ENCODE measurements at places on chromosomes 6 and 20. TPM values are rescaled to one million over a fixed set of nuclear protein-coding genes. Genes with fewer than 3 reads are reported as not detected.
A peak's percentile ranks its signal among the peaks of the same experiment; 100 is the strongest.

Gene ATG5
- 42.4 TPM for total RNA-seq

Gene EFCAB8
- total RNA-seq, result 0.49 TPM

Gene ABHD16B
- total RNA-seq, result not detected

Gene SLC17A1
- total RNA-seq, result not detected

Gene IL17F
- total RNA-seq, result not detected

Gene PCMTD2
- 67.3 TPM for total RNA-seq

Gene CST7
- total RNA-seq, result 0.71 TPM

Gene CCM2L
- 4.6 TPM for total RNA-seq

- H3K4me3 ChIP-seq, result no peak overlapping the region
- no peak for DNase-seq
- no peak overlapping the region for H3K27ac ChIP-seq
These were observed 340.1 kb downstream of the PHF3 start for GRCh38 chr6:63975699-63976098.

DNA sequence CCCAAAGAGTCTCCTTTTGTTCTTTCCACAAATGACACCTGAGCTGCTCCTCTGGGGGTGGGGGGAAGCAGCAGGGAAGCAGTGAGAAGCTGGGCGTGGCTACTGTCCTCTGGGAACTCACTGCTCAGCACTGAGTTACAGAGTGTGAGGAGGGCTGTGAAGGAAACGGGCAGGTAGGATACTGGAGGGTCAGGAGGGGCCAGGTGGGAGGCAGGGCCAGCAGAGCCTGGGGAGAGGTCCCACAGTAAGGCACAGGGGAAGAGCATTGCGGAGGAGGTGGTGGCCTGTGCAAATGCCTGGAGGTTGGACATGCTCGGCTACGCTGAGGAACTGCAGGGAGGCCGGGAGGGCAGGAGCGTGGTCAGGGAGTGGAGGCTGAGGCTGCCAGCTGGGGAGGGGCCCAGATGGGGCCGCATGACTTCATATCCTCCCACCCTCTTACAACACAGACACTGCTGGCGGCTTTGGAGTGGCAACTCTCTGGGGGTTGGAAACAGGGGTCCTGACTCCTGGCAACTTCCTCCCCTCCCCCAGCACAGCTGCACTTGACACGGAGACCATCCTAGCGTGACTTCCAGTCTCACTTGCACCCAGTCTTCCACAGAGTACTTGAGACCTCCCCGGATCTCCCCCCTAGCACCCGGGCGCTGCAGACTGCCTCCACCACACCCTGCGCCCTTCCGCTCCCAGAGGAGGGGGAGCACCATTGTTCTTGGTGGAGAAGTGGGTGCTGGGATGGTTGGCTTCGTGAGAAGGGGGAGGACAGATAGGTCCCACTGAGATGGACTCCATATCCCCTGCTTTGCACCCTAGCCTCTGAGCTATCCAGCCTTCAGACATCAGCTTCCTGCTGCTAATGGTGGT is 34.2 kb downstream of the RBM38 start:
- no peak overlapping the region for H3K4me3 ChIP-seq
- no peaks in the 10 kb centered on the region for H3K36me3 ChIP-seq
- no peak overlapping the region for H3K27ac ChIP-seq
- H3K4me1 ChIP-seq, result no peaks in the 10 kb centered on the region
- no peak for DNase-seq

DNA sequence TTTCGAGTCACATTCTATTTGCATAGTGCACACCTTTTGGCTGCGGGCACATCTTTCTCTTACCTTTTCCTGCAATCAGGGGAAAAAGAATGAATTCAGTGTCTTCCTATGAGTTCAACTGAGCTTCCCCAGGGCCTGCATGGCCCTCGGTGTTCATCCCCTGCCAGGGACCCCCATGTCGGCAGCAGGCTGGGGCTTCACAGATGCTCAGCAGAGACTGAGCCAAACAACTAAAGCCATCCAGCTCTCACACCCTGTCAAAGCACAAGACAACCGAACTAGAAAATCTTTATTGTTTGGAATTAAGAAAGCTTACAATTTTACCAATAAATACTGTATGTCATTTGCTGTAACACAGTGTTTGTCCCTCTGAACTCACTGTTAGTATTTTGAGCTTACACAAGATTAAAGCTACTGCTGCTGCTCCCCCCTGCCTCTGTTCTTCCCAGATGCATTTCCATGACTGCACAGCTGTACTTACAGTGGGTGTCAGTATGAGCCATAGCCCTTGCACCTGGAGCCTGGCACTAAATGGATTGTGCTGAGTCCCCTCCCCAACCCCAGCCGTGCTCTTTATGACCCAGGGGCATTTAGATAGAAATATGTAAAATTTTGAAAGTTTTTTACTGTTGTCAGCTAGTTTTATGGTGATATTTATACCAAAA is 205.8 kb downstream of the TMEM242 start:
- H3K4me1 ChIP-seq, result no peaks in the 10 kb centered on the region
- H3K27me3 ChIP-seq, result no peaks in the 10 kb centered on the region
- no peak overlapping the region for H3K27ac ChIP-seq
- H3K4me3 ChIP-seq, result no peak overlapping the region

- H3K27ac ChIP-seq, result no peak overlapping the region
- no peaks in the 10 kb centered on the region for H3K36me3 ChIP-seq
- H3K4me3 ChIP-seq, result no peak overlapping the region
These were observed 34.6 kb upstream of the ENTPD6 start for GRCh38 chr20:25160897-25161296.

- H3K4me3 ChIP-seq, result peak overlapping the region; percentile 78
- peak; percentile 71 for DNase-seq
- no peaks in the 10 kb centered on the region for H3K27me3 ChIP-seq
- peaks cover 54% of the 10 kb centered on the region for H3K4me1 ChIP-seq
- H3K27ac ChIP-seq, result peak overlapping the region; percentile 95
These were observed 1.0 kb downstream of the NCOA6 start for GRCh38 chr20:34824452-34824805.

GRCh38 chr6:155264693-155265320 is 994 bp downstream of the CLDN20 start:
- H3K36me3 ChIP-seq, result no peaks in the 10 kb centered on the region
- no peaks in the 10 kb centered on the region for H3K27me3 ChIP-seq
- H3K4me3 ChIP-seq, result no peak overlapping the region
- DNase-seq, result no peak
- peak overlapping the region; percentile 17 for H3K27ac ChIP-seq

- H3K27ac ChIP-seq, result no peak overlapping the region
- no peaks in the 10 kb centered on the region for H3K4me1 ChIP-seq
- H3K4me3 ChIP-seq, result no peak overlapping the region
- H3K36me3 ChIP-seq, result no peaks in the 10 kb centered on the region
These were observed 53.4 kb upstream of the GCM1 start for GRCh38 chr6:53202052-53202451.

DNA sequence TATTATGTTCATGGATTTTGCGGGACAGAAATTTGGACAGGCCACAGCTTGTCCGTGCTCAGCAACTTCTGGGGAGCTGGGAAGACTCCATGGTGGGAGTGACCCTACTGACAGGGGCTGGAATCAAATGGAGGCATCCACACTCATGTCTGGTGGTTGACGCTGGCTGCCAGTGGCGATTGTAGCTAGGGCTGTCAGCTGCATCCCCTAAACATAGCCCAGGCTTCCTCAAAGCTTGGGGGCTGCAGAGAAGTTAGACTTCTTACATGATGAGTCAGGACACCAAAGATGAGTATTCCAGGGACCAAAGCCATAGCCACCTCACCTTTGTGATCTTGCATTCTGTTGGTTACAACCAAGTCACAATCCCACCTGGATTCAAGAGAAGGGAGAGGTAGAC is 18.4 kb upstream of the FAM50B start:
- peaks cover 11% of the 10 kb centered on the region for H3K4me1 ChIP-seq
- H3K27me3 ChIP-seq, result no peaks in the 10 kb centered on the region
- DNase-seq, result no peak
- no peak overlapping the region for H3K27ac ChIP-seq

DNA sequence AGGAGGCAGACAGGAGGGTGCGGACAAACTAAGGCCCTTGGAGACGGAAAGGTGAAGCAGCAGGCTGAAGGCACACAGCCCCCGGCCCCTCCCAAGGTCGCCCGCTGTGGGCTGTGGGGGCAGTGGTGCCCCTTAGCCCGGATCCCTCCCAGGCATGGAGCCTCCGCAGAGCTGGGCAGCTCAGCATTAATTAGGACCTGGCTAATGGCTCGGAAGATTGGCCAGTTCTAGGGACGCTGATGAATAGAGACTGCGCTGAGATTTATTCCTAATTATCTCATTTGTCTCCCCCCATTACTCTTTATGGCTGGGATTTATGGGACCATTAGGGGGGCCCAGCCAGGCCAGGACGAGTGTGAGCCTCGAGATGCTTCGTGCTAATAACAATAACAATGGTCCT is 20.4 kb downstream of the MDFI start:
- H3K36me3 ChIP-seq, result no peaks in the 10 kb centered on the region
- no peak overlapping the region for H3K4me3 ChIP-seq
- DNase-seq, result no peak
- no peaks in the 10 kb centered on the region for H3K4me1 ChIP-seq
- H3K27me3 ChIP-seq, result no peaks in the 10 kb centered on the region

GRCh38 chr6:81758221-81758620 is 5.7 kb upstream of the TENT5A start:
- H3K27me3 ChIP-seq, result no peaks in the 10 kb centered on the region
- DNase-seq, result no peak
- no peak overlapping the region for H3K27ac ChIP-seq
- no peak overlapping the region for H3K4me3 ChIP-seq
- no peaks in the 10 kb centered on the region for H3K36me3 ChIP-seq

DNA sequence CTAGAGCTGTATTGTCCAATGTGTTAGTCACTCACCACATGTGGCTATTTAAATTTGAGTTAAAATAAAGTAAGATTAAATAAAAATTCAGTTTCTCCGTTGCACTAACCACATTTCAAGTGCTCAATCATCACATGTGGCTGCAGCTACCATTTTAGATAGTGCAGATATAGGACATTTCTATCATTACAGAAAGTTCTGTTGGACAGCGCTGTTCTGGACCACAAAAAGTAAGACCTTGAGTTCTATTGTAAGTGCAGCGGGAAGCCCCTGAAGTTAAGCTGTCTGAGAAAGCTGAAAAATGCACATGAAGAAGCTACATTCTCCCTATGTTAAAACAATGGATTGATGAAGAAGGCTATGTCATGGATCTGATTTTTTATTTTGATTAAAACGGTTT is 1.1 kb downstream of the ORC3 start:
- H3K27me3 ChIP-seq, result no peaks in the 10 kb centered on the region
- DNase-seq, result no peak
- H3K4me3 ChIP-seq, result peak overlapping the region; percentile 81
- peaks cover 26% of the 10 kb centered on the region for H3K36me3 ChIP-seq
- H3K4me1 ChIP-seq, result peaks cover 29% of the 10 kb centered on the region

DNA sequence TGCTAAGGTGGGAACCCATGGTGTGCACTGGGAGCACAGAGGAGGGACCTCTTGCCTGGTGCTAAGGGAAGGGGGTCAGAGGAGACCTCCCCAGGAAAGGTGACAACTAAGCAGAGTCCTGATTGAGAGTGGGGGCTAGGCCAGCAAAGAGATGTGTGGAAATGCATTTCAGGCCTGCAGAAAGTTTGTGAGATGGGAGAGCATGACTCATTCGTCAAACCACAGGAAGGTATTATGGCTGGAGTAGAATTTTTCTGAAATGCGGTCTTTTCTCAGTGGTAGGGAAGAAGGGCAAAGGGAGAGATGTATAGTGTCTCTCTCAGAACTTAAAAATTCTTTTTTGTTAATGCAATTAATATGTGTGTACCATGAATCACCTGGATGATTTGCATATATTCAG is 23.6 kb upstream of the EDN1 start:
- no peak overlapping the region for H3K27ac ChIP-seq
- no peaks in the 10 kb centered on the region for H3K27me3 ChIP-seq
- DNase-seq, result no peak
- no peaks in the 10 kb centered on the region for H3K36me3 ChIP-seq
- no peaks in the 10 kb centered on the region for H3K4me1 ChIP-seq
- H3K4me3 ChIP-seq, result no peak overlapping the region

- H3K27me3 ChIP-seq, result no peaks in the 10 kb centered on the region
- peaks cover 9% of the 10 kb centered on the region for H3K4me1 ChIP-seq
- H3K4me3 ChIP-seq, result no peak overlapping the region
- H3K36me3 ChIP-seq, result no peaks in the 10 kb centered on the region
- DNase-seq, result no peak
- H3K27ac ChIP-seq, result no peak overlapping the region
These were observed 19.7 kb upstream of the EFHC1 start for GRCh38 chr6:52400313-52401041.

GRCh38 chr6:28558629-28559028 is 32.9 kb downstream of the GPX5 start:
- no peak overlapping the region for H3K27ac ChIP-seq
- no peaks in the 10 kb centered on the region for H3K36me3 ChIP-seq
- no peak overlapping the region for H3K4me3 ChIP-seq
- no peaks in the 10 kb centered on the region for H3K4me1 ChIP-seq
- no peaks in the 10 kb centered on the region for H3K27me3 ChIP-seq

- peaks cover 28% of the 10 kb centered on the region for H3K36me3 ChIP-seq
- H3K4me1 ChIP-seq, result peaks cover 58% of the 10 kb centered on the region
- no peak overlapping the region for H3K4me3 ChIP-seq
- peak; percentile 94 for DNase-seq
- peak overlapping the region; percentile 97 for H3K27ac ChIP-seq
- H3K27me3 ChIP-seq, result no peaks in the 10 kb centered on the region
These were observed 6.3 kb upstream of the DHX16 start for GRCh38 chr6:30678964-30679726.

- H3K27me3 ChIP-seq, result no peaks in the 10 kb centered on the region
- peaks cover 3% of the 10 kb centered on the region for H3K36me3 ChIP-seq
- H3K27ac ChIP-seq, result no peak overlapping the region
- no peaks in the 10 kb centered on the region for H3K4me1 ChIP-seq
- DNase-seq, result no peak
These were observed 50.2 kb downstream of the INSM1 start for GRCh38 chr20:20417876-20418676.

- H3K4me1 ChIP-seq, result no peaks in the 10 kb centered on the region
- H3K36me3 ChIP-seq, result no peaks in the 10 kb centered on the region
- H3K27me3 ChIP-seq, result no peaks in the 10 kb centered on the region
- H3K27ac ChIP-seq, result no peak overlapping the region
These were observed 298.4 kb downstream of the MAFB start for GRCh38 chr20:40390654-40391053.

- no peak overlapping the region for H3K27ac ChIP-seq
- H3K4me1 ChIP-seq, result no peaks in the 10 kb centered on the region
- H3K27me3 ChIP-seq, result no peaks in the 10 kb centered on the region
- no peaks in the 10 kb centered on the region for H3K36me3 ChIP-seq
- peak; percentile 35 for DNase-seq
These were observed 35.6 kb downstream of the SUN5 start for GRCh38 chr20:32968478-32969241.

GRCh38 chr20:54470697-54471096 is 4.7 kb upstream of the DOK5 start:
- H3K4me1 ChIP-seq, result no peaks in the 10 kb centered on the region
- no peaks in the 10 kb centered on the region for H3K27me3 ChIP-seq
- no peaks in the 10 kb centered on the region for H3K36me3 ChIP-seq
- no peak overlapping the region for H3K4me3 ChIP-seq
- no peak for DNase-seq

DNA sequence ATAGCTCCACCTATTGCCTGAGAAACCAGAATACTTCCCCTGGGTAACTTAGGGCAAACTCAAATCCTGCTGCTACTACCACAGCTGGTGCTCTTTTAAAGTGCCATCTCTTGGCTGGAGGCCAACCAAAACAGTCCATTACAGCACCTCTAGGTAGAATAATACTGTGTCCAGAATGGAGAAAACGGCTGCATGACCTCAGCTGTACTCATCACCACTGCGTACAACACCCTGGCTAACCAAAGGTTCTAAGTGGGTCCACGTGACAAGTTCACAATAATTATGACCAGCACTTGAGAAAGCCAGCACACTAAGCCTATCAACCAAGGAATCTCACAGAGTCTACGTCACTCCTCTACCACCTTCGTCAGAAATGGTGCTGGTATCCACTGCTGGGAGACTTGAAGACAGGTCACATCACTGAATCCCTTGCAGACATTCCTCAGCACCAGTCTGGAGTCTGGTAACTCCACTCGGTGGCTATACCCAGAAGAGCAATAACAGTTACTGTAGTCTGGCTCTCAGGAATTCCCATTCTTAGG is 40.9 kb upstream of the PKIB start:
- no peaks in the 10 kb centered on the region for H3K27me3 ChIP-seq
- no peak overlapping the region for H3K27ac ChIP-seq
- no peaks in the 10 kb centered on the region for H3K36me3 ChIP-seq
- DNase-seq, result no peak
